ENCODE measurements at places on chromosomes 3 and 15. TPM values are rescaled to one million over a fixed set of nuclear protein-coding genes. Genes with fewer than 3 reads are reported as not detected.

- DNase-seq = peak; percentile 52
Observed at GRCh38 chr3:58535531-58536500, 1.2 kb downstream of the ACOX2 start.

DNA sequence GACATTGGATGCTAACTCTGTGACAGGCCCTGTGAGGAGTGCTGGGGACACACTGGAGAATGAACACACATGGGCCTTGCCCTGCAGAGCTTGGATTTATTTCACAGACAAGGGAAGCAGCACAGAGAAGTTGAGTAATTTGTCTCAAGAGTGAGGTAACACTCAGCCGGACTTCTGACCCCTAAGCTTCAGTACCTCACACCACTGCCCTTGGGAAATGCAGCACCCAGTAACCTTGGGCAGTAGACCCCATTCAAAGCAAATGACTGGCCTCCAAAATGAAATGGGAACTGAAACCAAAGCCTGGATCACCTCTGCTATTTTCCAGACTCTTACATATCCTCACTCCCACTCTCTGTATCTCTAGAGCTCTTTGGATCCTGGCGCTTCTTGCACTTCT, 37.3 kb downstream of the RFT1 start:
- DNase-seq = no peak

DNA sequence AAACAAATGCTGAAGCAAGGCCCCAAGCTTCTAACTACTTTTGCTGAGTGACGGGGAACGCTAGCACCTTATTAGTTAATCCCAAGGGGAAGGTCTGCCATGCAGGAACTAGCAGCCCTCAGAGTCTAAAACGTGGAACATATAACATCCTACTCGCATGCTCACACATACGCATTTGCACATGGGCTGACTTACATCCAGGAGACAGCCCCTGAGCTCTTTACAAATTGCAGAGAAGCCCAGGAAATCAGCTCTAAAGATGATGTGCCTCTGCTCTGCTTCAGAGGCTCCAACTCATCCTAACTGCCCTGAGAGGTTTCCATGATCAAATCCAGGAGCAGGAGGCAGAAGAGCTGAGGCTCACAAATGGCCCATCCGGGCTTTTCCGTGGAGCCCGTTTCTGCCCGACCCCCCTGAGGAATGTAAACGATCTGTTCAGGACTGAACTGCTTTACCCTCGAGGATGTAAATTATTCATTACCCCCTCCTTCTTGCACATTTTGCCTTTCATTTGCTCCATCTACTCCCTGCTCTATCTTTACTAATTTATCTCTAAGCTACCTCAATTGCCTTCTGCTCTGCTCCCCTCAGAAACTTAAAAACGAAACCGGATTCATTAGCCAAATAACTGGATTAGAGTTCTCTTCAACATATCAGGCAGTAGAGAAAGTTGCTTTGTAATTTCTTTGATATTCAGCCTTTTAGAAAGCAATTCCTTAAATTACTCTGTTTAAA, 141.9 kb upstream of the CCDC54 start:
- DNase-seq = peak; percentile 38

- DNase-seq = peak; percentile 74
Observed at GRCh38 chr3:50550079-50550736, 17.3 kb downstream of the C3orf18 start.

DNA sequence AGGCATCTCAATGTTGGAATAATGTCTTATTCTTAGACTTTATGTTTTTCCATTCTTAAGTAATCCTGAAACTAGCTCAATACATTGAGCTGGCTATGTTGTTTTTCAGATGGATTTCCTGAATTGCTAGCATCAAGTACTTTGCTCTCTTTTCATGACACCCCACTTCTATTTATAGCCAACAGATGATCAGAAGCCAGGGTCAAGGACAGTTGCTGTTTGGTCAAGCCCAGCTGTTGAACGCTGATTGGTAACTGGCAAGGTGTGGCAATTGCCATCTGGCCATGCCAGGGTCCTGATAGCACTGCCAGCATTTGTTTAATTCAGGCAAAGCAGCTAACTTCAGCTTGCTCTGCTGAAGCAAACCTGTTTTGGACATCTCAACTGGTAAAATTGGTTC, 46.2 kb upstream of the PLCL2 start:
- DNase-seq = no peak

- no peak for DNase-seq
Observed at GRCh38 chr3:172814738-172815137, 64.2 kb downstream of the ECT2 start.

GRCh38 chr15:58458076-58458475, 26.3 kb downstream of the LIPC start:
- no peak for DNase-seq

GRCh38 chr3:105821433-105821832, 47.4 kb downstream of the CBLB start:
- no peak for DNase-seq

GABRA5 gene
- 0.58 TPM for polyA plus RNA-seq

COMMD2 gene
- polyA plus RNA-seq = 19.9 TPM

CIB2 gene
- polyA plus RNA-seq = 43.6 TPM

CCDC12 gene
- polyA plus RNA-seq = 43.3 TPM

CCR9 gene
- polyA plus RNA-seq = 0.25 TPM

GOLGA8S gene
- 15.5 TPM for polyA plus RNA-seq
